ENCODE measurements at places on chromosomes 16 and 17. TPM values are rescaled to one million over a fixed set of nuclear protein-coding genes. Genes with fewer than 3 reads are reported as not detected.

LYZL6 gene
- total RNA-seq, result not detected

ZNF768 gene
- total RNA-seq, result 30.0 TPM

RAB11FIP4 gene
- 0.94 TPM for total RNA-seq

SLFN13 gene
- 4.9 TPM for total RNA-seq

Measured in chondrocyte (in vitro differentiated cells).